ENCODE measurements at places on chromosomes 3 and 15.

GRCh38 chr15:28006116-28006905, 92.8 kb downstream of the OCA2 start:
- no peak for DNase-seq

GRCh38 chr3:127074900-127075360, 92.0 kb downstream of the PLXNA1 start:
- peak; percentile 78 for DNase-seq

DNA sequence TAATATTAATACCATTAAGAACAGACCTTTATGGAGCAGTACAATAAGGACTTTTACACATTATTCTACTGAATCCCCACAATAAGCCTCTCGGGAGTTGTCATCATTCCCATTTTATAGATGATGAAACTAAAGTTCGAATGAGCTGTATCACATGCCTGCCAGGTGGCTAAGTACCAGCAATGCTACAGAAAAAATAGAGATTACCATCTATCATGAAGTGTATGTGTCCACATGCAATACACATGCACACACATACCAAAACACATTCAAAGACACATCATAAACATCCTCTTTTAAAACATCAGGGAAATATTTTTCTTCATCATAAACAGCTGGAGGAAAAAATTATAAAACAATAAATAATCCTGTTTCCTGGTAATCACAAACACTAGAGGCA, 136.6 kb downstream of the SUCLG2 start:
- no peak for DNase-seq

- DNase-seq: no peak
Measured at GRCh38 chr3:80017369-80017768, 249.6 kb upstream of the ROBO1 start.

- no peak for DNase-seq
Measured at GRCh38 chr15:67838789-67839332, 984 bp downstream of the RNU6-1 start.

DNA sequence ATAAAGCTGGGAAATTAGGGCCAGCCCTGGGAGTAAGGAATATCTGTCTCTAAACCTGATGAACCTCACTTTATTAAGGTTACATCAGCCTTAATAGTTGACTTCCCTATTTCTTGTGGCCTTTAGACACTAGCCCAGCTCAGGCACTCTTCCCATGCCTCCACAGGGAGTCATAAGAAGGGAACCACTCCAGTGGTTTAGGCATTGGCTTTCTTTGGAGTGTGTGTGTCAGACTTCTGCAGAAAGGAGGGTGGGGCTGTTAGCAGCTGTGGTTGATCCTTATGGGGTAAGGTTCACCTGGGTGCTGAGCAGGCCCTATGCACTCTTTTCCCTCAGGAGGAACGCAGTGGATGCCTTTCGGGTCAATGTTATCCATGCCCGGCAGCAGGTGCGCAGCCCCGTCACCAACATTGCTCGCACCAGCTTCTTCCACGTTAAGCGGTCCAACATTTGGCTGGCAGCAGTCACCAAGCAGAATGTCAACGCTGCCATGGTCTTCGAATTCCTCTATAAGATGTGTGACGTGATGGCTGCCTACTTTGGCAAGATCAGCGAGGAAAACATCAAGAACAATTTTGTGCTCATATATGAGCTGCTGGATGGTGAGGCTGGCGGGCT, 4.0 kb downstream of the AP2M1 start:
- no peak for DNase-seq

DNA sequence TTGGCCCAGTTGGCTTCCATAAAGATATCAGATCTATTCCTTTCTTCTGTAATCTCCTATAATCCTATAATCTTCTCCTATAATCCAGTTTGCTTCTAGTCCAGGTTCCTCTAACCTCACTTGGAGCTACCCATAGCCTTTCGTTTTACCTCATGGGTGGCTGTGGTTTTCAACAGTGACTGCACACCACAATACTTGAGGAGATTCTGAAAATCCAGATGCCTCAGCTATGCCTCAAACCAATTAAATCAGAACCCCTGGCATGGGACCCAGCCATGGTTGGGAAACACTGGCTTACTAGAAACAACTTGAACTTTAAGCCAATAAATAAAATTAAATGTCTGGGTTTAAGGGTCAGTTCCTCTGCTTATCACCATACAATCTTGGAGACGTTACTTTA, 86.1 kb upstream of the NTRK3 start:
- no peak for DNase-seq

- DNase-seq: no peak
Measured at GRCh38 chr15:34646918-34647317, 63.5 kb upstream of the GOLGA8B start.

DNA sequence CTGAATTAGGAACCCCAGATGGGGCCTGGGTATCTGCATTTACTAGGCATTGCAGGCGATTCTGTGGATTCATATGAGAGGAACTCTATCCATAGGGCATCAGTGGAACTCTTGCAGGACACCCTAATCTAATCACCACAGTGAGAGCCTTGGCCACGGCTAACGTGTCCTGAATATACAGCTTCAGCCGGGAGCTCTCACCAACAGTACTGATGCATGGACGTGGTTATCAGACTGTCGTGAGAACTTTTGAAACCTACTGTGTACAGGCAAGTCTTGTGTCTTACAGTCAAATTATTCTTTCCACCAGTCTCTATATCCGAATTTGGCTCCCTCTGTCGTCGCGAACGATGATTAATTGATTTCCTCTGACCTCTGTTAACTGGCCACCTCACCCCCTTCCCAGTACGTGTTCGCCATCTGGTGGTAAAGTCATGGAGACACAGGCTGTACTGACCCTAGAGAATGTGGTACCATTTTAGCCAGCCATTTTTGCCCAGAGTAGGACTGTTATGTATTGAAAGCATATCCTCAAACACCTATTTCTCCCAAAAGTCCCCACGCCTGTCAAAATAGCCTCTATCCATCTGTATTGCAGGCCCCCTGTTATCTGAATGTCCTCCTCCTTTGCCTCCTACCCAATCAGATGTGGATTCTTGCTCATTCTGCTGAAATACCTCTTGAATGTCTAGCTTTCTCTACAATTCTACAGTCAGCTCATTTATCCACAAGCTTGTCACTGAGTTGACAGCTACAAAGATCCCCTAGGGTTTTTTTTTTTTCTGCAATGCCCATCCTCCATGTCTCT, 39.7 kb downstream of the GLDN start:
- DNase-seq: peak; percentile 48

DNA sequence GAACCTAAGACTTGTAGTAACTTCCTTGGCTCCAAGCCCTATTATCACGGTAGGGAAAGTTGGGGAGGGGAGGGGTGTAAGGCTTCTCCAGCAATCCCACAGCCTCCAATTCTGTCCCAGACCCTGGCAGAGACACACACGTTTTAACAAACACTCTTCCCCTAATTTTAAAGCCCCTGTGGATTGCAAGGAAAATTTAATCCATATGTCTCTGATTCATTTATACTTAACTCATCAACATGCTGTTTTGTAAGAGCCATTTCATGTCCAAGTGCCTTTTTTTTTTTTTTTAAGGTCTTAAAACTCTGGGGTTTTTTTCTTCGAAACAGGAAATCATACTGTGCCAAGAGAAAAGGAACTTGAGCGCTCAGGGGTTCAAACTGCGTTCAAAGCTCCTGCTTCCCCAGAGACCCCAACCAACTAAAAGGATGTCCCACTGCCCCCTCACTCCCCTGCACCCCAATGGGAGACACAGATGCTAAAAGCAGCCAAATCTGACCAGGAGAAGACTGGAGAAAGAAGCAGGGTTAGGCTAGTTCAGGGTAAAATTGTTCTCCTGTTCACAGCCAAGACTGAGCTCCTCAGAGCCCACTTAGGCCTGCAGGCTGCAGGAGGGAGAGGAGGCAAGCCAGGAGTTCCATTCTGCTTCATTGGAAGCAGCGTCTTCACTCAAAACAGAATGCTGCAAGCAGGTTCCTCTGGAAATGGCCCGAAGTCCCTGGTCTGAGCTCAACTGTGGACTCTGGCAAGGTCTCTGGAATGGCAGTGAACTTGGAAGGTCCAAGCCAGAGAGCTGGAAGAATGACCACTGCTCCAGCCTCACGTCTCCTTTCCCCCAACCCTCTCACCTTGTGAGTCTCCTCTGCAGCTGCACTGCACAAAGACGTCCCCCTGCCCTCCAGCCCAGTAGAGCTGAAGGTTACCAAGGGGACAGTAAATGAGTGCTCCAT, 172.5 kb downstream of the NTRK3 start:
- no peak for DNase-seq

DNA sequence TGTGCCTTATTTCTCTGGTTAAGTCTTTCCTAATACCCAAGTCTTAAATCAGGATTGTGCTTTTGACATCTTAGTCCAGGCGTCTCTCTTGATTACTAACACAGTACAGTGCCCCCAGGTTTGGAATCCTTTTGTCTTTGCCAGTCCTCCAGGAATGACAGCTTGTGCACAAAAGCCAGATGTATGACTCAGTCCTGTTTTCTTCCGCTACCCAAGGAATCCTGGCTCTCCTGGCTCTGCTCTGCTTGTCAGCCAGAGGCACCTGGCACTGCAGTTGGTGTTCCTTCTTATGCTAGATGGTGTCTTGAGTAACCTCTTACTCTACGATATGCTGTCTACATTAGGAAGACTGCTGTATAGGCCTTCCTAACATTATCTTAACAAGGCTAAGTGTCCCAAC, 728.2 kb upstream of the NECTIN3 start:
- no peak for DNase-seq

- no peak for DNase-seq
Measured at GRCh38 chr15:34241376-34242330, 16.8 kb downstream of the EMC4 start.

- no peak for DNase-seq
Measured at GRCh38 chr3:156461889-156462288, 93.0 kb downstream of the SSR3 start.

DNA sequence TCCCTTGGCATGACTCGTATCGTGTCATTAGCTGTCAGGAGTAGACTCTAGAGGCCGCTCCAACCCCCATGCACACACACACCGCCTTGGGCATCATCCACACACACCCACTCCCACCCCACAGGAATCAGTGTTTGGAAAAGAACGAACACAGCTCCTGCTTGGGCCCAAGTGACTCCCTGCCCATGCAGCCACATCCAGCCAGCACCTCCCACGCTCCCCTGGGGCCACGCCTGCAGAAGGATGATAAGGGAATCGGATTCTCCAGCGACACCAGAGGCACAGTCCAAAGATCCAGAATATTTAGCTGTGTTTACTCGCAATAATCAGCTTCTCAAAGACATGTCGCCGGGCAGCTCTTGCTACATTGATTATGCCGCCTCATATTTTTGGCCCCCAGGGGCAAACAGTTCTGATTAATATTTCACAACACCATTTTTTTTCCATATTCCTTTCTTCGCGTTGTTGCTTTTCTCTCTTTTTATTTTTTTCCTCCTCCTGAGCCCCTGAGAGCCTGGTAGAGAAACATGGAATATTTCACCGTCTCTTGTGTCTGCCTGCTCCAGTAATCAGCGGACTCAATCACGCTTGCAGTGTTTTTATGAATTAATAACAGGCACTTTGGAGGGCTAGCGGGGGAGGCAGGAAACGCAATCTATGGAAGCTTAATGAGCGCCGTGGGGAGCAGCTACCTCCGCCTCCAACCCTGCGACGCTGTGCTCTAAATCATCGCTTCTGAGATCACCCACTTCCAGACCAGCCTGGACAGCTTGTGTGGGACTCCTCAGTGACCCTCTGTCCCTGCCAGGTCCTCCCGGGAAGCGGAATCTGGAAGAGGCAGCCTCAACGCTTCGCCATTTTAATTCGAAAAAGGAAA, 221.4 kb downstream of the TLE3 start:
- DNase-seq: no peak

- no peak for DNase-seq
Measured at GRCh38 chr3:73540969-73541740, 83.6 kb downstream of the PDZRN3 start.

GRCh38 chr15:33107950-33108349, 86.6 kb downstream of the FMN1 start:
- DNase-seq: no peak

- DNase-seq: no peak
Measured at GRCh38 chr3:79257791-79258190, 510.0 kb downstream of the ROBO1 start.

DNA sequence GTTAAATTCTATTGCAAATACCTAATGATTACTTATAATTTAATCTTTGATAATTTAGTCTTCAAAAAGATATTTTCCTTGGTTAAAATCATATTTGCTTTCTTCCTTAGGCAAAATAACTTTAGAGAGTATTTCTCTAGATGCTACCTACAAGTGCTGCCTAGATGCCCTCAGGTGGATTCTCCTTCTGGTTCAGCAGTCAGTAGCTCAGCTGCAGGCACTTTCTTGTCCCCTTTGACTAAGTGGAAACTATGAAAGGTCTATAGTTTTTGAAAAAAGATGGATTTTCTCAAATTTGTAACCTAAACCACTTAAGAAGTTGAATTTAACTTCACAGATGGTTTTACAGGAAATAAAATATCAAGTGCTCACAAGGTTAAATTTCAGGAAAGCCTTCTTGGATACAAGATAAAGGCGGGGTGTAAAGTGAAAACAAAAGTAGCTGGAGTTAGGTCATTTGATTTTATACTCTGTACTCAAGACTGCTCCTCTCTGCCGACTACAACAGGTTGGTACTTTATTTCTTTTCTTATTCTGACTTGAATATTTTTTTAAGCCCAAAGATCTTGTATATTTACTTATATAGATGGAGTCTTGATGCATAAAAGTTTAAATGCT, at the start of gene ACKR4:
Gene ACKR4 (plus strand): TSS at position 455 of the 618 bp plus-strand sequence. CDS start 3,128 bp downstream, outside the sequence.
- DNase-seq: no peak

- no peak for DNase-seq
Measured at GRCh38 chr3:154486949-154487348, 57.0 kb upstream of the GPR149 start.

DNA sequence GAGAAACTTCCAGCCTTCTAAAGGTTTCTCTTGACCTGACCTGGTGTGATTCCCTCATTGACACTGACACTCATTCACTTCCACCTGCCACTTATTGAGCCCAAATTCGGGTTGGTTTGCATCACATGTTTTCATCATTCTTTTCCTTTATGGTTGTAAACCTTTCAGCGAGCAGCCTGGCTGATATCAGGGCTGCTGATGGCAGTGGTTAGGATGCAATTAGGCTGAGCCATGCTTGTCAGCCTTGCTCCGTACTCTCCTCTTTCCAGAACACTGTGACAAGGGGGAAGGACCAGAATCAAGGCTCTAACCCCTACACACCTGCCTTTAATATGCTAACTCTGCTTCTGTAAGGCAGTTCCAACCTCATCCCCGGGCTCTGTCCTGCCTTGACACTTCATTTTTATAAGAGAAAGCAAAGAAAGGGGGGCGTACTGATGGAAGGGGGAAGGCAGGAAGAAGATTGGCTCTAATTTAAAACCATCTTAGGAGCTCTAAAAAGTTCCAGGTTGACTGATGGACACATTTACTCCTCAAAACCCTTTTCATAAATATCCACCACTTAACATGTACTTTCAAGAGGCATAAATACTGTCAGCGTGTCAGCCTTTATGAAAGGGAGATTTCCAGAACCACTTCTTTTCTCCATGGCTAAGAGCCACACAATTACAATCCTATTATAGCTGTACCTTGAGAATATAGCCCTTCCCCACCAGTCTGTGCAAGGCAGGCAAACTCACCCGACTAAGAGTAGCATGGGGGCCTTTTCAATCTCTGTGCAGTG, 5.7 kb downstream of the NMNAT3 start:
- no peak for DNase-seq

DNA sequence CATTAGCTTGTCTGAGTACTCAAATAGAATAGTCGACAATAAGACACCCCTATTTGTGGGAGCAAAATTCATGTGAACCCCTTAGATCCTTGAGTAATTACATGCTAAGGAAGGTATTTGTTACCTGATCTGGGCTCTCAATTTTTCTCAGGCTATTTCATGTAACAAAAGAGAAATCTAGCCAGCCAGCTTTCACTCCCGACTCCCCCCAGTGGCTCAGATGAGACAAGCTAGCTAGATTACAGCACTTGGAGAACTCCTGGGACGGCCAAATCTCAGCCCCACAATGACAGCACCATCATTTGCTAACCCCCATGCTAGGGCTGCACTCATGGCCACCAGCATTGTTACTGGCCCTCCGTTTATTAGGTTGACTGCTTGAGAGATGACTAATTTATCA, 41.3 kb downstream of the GLDN start:
- peak; percentile 28 for DNase-seq

All from NT2/D1 (cell line).